Right cardiac atrium (tissue), 5 donors: ENCODE measurements at places on chromosomes 6 and 20.

DNA sequence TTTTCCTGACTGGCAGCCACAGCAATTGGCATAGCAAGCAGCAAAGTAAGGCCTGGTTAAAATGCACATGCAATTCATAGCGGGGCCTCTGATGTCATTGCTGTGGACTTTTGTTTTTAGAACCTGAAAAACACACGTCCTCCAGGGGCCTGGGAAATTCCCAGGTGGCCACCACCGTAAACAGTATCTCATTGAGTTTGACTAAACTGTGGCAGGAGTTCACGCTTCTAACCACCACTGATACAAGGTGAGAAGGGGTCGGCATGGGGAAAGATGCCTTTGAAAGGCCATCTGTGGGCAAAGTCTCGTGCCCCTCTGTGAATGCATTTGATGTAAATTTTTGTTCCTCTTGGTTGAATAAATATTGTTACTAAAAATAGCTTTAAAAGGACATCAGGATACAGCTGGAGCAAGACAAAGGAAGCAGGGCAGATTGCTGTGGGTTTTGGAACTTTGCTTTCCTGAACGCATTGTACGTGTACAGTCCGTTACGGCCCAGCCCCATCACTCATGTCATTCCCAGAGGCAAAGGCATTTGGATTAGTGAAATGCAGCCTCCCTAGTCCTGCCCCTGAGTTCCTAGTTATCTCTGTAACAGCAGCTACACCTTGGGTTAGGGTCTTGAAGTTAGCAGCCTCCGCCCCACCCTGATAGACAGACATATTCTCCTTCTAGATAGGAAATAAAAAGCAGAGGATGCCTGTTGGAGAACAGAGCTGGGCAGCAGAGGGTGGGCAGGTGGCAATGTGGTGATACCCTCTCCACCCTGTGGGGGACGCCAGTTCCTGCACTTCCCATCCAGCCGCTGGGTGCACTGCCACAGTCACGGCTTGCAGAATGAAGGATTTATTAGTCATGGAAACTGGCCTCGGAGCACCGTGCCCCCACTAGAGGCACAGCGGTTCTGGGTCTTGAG is 80.3 kb downstream of the ZDHHC14 start:
- no peak for DNase-seq

DNA sequence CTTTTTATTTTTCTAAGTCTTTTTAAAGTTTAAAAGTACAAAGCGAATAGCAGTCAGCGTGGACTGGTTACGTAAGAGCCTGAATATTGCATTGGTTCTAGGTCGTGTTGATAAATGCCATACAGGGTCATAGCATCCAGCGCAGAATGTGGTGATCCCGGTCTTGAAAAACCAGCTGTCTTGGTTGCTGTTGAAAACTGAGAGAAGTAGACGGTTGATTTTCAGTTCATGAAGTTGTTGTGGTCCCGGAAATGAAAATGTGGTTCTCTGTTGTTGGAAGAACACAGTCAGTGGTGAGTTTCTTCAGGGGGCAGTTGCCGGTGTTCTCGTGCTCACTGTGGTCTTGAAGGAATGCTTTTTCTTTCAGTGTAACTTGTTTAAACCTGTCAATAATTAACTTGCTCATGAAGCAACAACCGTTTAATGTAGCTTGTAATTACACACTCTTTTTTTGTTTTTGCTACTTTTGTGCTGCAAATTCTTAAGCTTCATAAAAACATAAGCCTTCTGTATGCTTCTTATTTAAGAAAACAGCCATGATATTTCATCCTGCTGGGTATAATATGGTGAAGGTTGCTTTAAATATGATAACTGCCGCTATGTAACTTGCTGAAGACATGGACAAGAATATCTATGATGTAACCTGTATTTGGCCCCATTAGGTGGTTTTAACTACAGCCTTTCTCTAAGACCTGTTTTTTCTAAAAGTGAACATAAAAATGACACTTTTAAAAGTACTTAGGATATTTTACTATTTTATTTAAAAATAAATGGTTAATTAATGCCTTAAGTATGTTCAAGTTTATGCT is 64.8 kb upstream of the KIF25 start:
- no peak for DNase-seq

- DNase-seq = no peak
Measured at GRCh38 chr20:23059846-23060245, 10.4 kb upstream of the THBD start.

DNA sequence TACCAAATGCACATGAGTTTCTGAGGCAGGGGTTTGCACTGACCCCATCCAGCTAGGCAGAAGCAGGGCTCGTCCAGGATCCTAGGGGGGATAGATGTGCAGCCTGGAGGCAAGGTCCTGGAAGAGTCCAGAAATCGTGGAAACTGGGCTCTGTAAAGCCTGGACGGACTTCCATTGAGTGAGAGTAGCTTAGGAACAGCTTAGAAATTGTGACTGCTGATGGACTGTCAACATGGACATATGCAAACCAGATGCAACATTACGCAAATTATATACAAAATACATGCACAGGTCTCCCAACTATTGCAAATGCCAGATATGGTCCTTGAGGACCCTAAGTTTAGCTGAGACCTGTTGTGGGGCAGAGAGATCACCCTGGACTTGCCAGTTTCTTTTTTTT is 4.8 kb upstream of the EMILIN3 start:
- no peak for DNase-seq

DNA sequence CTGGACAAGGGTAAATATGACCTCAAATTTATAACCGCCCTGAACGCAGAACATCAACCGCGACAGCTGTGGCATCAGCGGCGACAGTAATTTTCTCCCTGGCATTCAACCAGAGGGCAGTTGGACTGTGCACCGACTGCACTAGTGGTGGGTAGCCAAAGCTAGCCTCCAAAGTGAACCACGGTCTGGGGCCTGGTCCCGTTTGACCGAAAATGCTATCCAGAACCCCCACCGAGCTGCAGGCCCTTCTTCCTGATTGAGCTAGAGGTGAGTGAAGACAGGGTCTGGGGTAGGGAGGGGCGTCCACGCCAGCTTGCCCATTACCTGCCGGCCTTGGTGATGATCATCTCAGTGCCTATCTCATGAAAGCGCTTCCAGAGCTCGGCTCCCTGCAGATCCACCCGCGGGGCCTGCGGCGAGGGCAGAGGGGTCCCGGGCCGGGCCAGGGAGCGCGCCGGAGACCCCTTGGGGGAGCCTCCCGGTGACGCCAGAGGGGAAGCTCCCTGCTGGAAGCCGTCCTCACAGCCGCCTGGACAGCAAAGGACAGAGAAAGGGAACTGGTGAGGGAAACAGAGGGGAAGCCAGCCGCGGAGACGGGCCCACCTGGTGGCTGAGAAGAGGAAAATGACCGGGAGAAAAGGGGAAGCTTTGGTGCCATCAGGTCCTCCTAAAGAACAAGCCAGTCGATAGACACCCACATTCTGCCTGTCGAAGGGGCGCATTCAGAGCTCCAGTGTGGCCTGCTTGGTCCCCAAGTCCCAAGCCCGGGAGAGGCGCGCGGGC is 2.0 kb downstream of the TBX18 start:
- peak; percentile 47 for DNase-seq

- DNase-seq = no peak
Measured at GRCh38 chr6:107667790-107668189, 156.3 kb downstream of the SCML4 start.

DNA sequence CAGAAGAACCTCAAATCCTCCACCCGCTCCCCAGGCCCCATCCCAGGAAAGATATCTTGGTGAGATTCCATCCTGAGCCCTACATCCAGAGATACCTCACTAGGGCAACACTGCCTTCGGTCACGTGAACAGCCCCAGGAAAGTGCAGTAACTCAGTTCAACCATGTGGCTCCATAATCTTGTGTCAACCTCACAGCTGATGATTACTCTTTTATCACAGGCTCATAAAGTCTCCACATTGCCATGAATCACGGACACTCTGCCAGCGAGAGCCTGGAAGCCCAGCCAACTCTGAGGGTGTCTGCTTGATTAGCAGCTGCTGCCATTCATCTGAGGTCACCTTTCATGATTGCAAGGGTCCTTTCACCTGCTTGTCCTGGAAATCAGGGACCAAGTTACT is 175.8 kb upstream of the LRFN2 start:
- DNase-seq = peak; percentile 78

DNA sequence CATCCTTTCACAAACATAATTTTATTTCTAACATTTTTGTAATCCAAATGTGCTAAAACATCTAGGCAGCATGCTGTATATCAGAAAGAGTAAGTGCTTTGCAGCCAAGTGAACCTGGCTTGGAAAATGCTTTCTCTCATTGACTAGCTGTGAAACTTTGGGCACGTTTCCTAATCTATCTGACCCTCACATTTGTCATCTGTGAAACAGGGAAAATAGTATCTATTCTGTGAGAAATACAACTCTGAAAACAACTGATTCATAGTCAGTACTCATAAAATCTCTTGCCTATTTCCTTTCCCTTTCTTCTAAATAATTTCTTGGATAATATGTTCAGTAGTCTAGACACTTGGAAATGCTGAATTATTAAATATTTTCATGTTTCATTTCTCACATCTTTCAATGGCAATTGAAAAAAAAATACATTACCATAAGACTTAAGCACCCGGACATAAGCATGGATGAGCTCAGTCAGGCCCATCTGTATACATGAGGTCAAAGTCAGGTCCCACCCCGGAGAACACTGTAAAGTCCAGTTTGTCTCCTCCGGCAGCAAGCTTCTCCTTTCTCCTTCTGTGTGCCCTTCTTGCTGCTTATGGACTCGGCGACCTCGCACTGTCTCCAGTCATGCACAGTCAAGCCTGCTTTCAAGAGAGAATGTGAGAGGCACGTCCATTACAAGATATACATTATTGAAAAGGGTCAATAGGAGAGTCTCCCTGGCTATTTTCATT is 455.0 kb upstream of the SOX4 start:
- DNase-seq = no peak

GRCh38 chr6:151409260-151409659 is 17.9 kb upstream of the ZBTB2 start:
- DNase-seq = no peak

- DNase-seq = no peak
Measured at GRCh38 chr6:90530882-90531281, 56.0 kb downstream of the MAP3K7 start.

GRCh38 chr6:75135450-75135849 is 70.4 kb downstream of the COL12A1 start:
- DNase-seq = no peak

DNA sequence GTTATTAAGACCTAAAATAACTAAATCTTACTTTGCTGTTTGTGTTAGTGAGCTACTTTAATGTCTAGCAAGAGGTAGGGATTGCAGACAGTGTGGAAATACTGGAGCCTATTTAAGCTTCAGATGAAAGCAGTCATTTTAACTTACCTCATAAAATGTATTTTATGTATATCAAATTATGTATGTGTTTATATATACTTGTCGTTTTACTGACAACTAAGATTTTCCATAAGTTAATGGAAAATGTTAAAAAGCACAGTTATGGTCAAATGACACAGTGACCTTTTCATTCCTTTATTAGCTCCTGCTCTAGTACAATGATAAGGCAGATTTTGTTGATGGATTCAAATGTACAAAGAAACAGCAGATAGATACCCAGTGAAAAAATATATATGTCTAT is 34.6 kb downstream of the QKI start:
- DNase-seq = no peak

- no peak for DNase-seq
Measured at GRCh38 chr6:17473554-17473953, 80.2 kb downstream of the CAP2 start.

DNA sequence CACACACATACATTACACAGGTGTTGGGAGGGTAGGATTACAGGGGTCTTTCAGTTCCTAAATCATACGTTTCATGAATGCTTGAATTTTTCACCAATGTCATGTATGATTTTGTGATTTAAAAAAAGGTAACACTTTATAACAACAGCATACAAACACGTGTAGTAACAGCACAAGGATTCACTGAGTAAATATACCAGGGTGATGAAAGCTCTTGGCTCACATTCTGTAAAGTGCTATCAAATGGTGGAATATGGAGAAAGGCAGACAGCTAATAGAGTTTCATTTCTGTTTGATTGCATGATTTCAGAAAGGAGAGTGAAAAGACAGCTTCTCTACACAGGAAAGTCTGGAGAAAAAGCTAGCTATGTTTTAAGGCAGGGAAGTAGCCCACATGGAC is 231.9 kb downstream of the CD83 start:
- DNase-seq = no peak

DNA sequence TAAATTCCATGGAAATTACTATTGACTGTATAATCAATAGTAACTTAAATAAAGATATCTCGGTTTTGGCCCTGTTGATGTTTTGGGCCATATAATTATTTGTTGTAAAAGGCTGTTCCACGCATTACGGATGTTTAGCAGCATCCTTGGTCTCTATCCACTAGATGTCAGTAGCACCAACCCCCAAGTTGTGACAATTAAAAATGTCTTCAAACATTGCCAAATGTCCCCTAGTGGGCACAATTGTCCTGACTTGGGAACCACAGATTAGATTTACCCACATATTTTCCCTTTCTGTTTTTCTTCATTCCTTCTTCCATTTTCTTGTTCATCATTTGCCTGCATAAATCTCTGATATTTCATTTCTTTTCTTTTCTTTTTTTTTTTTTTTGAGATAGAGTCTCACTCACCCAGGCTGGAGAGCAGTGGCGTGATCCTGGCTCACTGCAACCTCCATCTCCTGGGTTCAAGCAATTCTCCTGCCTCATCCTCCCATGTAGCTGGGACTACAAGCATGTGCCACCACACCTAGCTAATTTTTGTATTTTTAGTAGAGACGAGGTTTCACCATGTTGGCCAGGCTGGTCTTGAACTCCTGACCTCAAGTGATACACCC is 13.6 kb upstream of the WFDC8 start:
- no peak for DNase-seq

DNA sequence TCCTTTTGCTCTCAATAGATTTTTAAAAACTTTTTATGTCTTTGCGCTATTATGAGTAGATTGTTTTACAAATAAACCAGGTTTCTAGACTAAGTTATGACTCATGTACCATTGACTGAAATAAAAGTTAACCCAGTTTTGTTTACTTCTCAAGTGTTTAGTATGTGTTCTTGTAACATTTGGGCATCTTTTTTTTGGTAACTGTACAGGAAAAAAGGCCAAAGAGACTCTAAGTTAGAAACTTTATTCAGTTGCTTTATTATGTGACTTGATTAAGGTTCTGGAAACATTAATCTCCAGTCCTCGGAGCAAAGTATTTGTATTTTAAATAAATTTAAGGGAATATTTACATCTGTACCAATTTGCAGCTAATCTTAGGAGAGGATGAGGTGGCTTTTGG is 2.9 kb downstream of the NKAIN2 start:
- DNase-seq = no peak

- no peak for DNase-seq
Measured at GRCh38 chr6:110589865-110590513, 113.6 kb upstream of the SLC22A16 start.

GRCh38 chr6:134413241-134413643 is 95.3 kb upstream of the SGK1 start:
- DNase-seq = no peak
